Eye (tissue), 1 donor: ENCODE measurements at places on chromosomes 2 and 18.

DNA sequence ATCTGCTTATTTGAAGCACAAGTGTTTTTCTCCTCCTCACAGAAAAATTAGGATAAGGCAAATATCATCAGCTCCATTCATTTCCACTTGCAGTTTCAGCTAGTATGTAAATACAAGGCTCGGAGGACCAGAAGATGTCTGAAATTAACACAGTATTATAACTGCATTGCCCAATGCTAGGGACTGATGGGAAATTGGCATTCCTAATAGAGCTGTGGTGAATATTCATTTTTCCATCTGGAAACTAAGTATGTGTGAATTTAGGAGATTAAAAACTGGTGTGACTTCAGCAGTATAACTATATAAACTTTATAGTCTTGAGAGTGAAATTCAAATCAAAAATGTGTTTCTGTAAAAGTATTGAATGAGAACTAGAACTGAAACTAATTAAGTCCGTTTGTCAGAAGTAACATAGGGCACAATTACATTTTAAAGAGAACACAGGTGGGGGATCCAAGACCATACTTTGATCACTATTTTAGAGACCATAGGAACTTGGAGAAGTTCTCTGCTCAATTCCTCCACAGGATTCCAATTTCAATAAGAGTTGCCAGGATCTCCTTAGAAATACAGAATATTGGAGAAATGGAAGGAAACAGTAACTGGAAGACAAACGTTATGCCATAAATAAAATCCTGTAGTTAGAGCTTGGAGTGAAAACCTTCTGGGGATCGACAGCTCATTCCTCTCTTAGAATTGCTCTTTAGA, 12.1 kb upstream of the ITGA6 start:
- no peak for DNase-seq

DNA sequence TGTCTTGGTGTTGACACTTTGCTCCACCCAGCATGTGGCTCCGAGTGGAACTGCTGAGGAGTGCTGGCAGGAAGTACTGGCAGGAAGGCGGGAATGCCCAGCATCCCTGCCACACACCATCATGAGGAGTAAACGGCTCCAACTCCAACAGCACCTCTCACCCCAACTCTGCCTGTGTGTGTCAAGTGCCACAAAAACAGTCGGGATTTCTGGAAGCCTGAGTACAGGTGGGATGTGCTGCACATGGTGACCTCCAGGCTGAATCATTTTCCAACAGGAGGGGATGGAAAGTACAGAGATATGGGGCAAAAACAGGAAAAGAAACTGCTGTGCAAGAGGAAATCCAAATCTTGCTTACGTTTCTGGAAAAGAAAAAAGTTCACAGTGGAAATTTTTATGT, 53.6 kb downstream of the PARD6G start:
- no peak for DNase-seq

DNA sequence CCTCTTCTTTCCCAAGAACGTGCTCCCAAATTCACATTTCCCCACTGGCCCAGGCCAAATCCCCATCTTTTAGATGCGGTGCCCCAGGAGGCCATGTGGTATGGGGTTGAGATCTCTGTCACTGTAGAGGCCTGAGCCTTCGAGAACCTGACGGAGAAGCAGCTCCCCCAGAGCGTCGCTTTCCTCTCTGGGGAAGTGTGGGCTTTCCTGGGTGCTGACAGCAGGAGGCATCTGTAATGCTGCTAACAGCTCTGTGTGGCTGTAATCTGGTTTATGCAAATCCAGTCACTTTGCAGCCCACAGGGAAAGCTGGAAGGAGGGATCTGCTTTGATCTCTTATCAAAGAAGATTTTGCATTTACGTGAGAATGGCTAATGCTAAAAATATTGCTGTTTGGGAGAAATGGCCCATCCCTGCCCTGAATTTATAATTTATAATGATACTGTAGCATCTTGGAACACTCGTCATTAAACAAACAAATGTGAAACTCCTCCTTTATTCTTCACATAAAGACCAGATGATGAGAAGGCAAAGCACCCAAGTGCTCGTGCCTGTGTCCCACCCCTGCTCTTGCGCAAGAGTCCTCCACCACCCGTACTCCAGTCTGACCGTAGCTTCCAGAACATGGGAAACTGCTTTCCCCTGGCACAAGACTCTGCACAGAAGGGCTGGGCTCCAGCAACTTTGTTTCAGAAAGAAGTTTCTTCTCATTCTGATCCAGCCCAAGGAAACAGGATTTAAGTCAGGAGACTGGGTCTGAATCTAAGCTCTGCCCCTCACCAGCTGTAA, 109.9 kb upstream of the EPC2 start:
- no peak for DNase-seq

- DNase-seq = no peak
Observed at GRCh38 chr2:7905756-7906155, 776.1 kb upstream of the ID2 start.

DNA sequence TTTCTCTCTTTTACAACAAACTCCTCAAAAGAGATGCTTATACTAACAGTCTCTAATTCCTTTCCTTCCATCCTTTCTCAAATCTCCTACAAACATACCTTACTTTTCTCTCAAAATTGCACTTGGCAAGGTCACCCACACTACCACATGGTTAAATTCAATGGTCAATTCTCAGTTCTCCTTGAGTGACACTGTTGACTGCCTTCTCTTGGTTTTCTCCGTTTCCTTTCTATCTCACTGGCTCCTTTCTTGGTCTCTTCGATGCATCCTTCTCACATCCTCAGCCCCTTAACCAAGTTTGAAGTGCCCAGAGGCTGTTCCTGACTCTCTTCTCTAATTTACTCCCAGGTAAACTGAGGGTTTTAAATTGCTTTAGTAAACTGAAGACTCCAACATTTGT, 12.5 kb downstream of the C1D start:
- no peak for DNase-seq

- no peak for DNase-seq
Observed at GRCh38 chr2:162252153-162252552, 8.9 kb upstream of the FAP start.

DNA sequence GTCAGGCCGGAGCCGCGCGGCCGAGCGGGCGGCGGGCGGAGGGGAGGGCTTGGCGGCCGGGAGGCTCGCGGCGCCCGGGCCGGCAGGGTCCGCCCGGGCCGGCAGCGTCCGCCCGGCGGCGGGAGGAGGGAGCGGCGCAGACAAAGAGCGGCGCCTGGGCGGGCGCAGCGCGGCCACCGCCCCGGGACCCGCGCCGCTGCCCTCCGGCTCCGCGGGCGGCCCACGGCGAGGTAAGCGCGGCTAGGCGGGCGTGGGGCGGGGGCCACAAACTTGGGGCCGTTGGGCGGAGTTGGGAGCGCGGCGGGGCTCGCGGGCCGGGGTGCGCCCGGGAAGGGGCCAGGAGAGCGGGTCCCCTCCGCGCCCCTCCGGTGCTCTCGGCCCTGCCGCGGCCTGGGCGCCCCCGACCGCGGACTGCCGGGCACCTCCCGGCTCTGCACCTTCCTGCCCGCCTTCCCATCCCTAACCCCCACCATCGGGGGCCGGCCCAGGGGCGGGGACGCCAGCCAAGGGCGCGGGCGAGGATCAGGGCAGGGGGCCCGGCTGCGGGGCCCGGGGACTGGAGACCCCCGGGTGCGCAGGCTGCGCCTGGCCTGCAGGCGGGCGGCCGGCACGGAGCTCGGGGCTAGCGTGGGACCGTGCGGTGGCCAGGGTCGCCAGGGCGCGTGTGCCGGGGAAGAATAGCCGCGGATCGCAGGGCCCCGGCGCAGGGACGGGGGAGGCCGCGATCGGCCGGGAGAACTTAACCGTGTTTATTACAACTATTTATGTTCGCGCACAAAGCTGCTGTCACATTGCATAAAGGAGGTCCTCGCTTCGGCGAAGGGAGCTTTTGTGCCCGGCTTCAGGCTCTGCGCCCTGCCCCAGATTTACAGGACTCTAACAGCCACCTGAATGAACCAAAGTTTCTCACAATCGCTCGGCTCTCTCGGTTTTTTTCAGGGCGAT, at the start of gene NCK2:
NCK2 (plus strand) TSS at position 4 of the 945 bp plus-strand sequence. CDS start 110,152 bp downstream, outside the sequence.
- DNase-seq = peak; percentile 89

DNA sequence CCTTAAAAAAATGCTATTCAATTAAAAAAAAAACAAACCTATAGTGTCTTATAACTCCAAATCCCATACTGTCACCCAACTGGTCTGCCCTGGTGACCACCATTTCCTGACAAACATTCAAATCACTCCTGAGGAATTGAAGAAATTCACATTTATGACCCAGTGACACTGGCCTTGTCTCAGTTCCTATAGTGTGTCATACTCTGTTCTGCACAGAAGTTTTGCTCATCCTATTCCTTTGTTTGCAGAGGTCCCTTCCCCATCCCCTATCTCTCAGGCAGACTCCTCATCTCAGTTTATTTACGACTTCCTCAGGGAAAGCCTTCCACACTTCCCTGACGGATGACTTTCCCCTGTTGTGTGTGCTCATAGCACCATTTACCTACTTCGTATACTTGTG, 14.7 kb downstream of the ZC3H6 start:
- no peak for DNase-seq

DNA sequence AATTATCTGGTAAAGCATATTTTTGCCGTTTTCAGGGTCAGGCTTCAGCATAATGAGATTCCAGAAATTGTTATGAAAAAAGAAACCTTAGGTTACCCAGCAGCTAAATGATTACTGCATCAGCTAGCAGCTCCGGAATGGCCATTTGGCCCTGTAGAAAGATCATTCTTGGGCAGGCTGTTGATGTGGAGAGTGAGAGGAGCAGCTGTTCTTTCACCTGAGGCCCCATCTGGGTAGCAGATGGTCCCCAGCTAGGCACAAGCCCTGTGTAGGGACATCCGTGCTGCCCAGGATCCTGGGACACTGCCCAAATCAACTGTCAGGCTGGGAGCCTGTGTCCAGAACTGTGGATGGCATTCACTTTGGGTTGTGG, 61.8 kb downstream of the NEDD4L start:
- DNase-seq = peak; percentile 56

- no peak for DNase-seq
Observed at GRCh38 chr2:6206882-6207281, 514.7 kb downstream of the SOX11 start.

GRCh38 chr2:27703638-27704341, 40.1 kb downstream of the SLC4A1AP start:
- peak; percentile 97 for DNase-seq

DNA sequence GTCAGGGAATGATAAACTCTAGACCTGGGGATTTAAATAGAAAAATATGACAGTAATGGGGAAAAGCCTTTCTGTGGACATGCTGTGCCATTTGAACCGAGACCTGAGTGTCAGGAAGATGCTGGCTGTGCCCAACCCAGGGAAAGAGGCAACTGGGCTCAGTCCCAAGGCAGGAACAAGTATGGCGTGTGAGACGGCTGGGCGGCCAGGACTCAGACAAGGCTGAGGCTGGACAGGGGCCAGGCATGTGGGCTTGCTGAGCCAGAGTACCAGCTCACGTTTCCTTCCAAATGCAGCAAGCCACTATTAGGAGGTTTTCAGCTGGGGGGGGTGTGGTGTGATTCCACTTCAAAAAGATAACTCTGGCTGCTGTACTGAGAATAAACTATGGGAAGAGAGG, 92.4 kb downstream of the INPP5D start:
- DNase-seq = no peak

DNA sequence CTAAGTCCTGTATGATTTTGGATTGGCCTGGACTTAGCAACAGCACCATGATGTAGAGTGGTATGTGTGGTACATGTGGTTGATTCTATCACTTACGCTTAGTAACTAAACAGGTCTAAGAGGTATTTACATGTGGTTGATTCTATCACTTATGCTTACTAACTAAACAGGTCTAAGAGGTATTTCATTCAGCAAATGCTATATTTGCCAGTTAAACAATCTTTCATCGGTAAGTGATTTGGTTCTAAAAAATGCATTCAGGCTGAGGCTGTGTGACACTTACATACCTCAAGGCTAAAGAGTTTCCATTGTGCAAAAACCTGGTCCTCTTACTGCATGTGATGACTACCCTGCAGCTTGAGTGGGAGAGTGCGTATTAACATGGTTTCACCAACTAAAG, 13.1 kb downstream of the EIF4E2 start:
- no peak for DNase-seq

- DNase-seq = no peak
Observed at GRCh38 chr2:68934021-68934420, 18.7 kb downstream of the GKN2 start.

- peak; percentile 94 for DNase-seq
Observed at GRCh38 chr2:44937688-44938240, 3.7 kb upstream of the SIX3 start.

DNA sequence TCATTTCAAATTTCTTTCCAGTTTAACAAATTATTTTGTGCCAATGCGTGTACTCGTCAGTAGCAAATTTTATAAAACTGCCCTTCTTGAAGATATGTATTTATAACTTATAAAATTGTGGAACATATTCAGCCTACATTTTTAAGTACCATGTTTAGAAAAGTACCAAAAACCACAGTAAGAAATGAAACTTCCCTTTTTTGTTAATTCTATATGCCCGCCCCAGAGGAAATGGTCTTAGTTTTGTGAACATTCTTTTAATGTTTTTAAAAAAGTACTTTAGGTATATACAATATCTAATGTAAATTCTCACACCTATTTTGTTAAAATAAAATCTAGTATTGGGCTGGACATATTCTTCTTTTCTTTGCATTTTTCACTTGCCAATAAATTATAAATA, 1.2 kb downstream of the UGT1A9 start:
- DNase-seq = no peak

DNA sequence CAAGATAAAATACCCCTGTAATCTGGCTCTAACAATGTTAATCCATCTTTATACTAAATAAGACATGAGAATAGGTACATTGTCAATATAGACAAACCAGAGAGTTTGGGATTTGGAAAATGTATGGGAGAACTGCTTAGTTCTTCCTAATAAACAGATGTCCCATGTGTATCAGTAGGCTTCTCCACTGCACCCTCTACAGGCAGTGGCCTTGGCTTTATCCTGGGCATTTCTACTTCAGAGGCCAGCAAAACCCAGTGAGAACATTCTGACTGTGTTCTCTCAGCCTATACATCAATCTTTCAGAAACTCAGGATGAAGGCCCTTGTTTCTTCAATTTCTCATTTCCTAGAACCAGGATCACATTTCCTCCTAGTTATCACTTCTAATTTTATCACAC, 1167.5 kb upstream of the ACVR2A start:
- DNase-seq = no peak

DNA sequence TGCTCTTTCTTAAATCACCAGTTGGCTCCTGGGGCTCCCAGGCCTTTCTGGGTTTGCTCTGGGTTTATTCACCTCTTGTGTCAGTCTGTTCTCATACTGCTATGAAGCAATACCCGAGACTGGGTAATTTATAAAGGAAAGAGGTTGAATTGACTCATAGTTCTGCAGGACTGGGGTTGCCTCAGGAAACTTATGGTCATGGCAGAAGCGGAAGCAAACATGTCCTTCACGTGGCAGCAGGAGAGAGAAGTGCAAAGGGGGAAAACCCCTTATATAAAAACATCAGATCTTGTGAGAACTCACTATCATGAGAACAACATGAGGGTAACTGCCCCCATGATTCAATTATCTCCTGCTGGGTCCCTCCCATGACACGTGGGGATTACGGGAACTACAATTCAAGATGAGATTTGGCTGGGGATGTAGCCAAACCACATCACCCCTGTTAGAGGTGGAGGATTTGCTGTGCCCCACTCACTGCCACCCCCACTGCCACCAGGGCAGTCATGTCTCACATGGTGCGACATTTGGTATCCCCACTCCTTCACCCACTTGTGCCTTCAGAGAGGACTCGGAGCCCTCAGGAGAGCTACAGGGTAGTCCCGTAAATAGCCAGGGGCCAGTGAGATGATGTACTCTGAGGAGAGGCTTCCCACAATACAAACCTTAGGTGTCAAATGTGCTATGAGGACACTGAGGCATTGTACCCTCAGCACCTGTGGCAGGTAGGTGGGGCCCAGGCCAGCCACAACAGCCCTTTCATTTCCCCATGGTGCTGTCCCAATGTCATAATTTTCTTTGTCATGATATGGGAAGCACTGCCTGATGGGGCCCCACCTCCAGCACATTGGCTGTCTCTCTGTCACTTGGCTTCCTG, 35.7 kb downstream of the CDC42EP3 start:
- no peak for DNase-seq
